Left lung (tissue), 14 donors: ENCODE measurements at places on chromosomes 2 and 18. TPM values are rescaled to one million over a fixed set of nuclear protein-coding genes. Genes with fewer than 3 reads are reported as not detected.

DNA sequence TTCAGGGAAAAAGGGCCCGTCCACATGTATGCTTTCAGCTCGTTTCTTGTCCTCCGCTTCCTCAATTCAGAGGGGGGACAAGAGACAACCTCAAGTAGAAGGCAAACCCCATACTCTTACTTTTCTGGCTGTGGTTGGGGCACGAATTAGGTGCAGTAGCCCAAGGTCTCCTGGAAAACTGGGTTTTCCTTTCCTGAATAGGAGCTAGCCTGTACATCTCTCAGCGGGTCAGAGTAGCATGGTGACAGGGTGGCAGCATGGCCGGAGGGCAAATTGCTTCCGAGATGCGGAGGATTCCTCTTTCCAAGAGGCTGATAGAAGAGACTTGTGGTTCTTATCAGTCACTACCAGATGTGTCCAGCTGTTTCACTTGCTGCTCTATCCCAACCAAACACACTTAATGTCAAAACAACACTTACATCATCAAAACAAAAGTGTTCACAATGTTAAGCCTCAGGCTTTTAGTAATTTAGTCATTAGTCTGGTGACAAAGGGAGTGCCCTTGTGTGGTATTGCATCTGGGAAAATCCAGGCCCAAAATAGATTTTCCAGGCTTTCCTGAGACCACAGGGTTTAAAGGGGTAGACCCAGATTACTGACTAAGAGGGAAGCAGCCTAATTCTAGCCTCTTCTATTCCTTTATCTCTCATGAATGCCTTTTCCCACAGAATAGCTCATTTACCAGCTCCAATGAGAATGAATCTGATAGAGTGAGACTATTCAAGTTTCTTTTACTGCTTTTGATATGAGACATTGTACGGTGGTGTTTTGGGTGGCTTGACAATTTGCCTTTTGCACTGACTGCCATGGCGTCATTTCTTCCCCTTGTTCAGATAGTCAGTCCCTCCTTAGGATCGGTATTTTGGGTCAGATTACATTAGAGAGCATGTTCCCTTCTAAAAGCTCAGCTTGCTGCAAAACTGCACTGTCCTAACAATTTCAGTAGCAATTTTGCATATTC is 162.0 kb downstream of the LTBP1 start:
- H3K4me1 ChIP-seq, result peaks cover 8% of the 10 kb centered on the region
- DNase-seq, result no peak
- H3K36me3 ChIP-seq, result no peaks in the 10 kb centered on the region

- H3K4me3 ChIP-seq, result peak overlapping the region; percentile 88
- no peak for DNase-seq
- no peaks in the 10 kb centered on the region for H3K36me3 ChIP-seq
Measured at GRCh38 chr2:96867756-96868554, 1.9 kb downstream of the SEMA4C start.

DNA sequence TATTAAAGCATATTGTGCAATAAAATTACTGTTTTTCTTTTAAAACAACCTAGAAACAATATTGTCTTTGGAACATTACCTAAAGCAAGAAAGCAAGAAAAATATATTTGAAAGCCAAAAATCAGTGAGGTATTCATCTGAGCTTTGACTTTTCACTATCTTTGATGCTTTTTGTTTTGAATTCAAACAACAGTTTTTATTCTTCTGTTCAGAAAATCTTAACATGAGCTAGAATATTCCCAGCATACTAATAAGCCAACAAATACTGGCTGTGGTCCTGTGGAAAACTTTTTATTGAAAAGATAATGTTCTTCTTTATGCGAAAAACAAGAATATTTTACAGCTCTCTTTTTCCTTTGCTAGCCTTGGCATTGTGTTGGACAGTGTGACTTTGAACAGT is 19.8 kb downstream of the FAM171B start:
- no peaks in the 10 kb centered on the region for H3K36me3 ChIP-seq
- no peak for DNase-seq
- H3K27ac ChIP-seq, result no peak overlapping the region
- no peaks in the 10 kb centered on the region for H3K27me3 ChIP-seq
- no peak overlapping the region for H3K4me3 ChIP-seq

GRCh38 chr2:127154396-127154795 is 47.4 kb upstream of the BIN1 start:
- H3K4me3 ChIP-seq, result no peak overlapping the region
- DNase-seq, result peak; percentile 45
- H3K4me1 ChIP-seq, result peaks cover 2% of the 10 kb centered on the region
- no peaks in the 10 kb centered on the region for H3K36me3 ChIP-seq

DNA sequence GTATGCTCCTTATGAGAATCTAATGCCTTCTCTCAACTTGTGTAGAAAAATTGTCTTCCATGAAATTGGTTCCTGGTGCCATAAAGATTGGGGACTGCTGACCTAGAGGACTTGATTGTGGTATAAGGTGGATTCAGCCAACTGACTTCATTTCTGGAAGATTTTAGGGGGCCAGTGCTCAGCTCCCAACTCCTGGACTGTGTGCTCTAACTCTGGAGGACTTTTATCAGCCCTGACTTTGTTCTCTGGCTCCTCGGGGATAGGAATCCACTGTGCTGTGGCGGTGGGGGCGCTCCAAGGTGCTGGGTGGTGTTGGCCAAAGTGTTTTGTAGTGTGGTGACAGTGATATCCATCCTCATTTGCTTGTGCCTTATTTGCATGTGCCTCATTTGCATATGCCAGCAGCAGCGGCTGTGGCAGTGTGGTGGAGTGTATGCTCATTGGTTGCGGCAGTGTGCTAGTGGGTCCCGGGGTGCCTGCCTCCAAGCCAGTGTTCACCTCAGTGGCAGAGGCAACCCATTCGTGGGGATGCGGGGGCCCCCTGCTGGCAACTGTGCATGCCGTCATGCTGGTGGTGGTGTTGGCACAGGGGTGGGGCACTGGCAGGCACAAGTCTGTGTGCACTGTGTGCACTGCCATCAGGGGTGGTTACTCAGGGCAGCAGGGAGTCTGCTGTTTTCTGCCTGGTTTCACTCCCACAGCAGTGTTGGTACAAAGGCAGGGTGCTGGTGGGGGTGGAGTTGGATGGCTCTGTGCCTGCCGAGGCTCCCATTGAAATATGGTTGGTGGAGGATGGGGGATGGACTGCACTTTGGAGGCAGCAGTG is 19.6 kb downstream of the EHBP1 start:
- no peak overlapping the region for H3K27ac ChIP-seq
- H3K27me3 ChIP-seq, result no peaks in the 10 kb centered on the region
- no peak for DNase-seq
- H3K4me1 ChIP-seq, result no peaks in the 10 kb centered on the region
- no peaks in the 10 kb centered on the region for H3K36me3 ChIP-seq
- no peak overlapping the region for H3K4me3 ChIP-seq

DNA sequence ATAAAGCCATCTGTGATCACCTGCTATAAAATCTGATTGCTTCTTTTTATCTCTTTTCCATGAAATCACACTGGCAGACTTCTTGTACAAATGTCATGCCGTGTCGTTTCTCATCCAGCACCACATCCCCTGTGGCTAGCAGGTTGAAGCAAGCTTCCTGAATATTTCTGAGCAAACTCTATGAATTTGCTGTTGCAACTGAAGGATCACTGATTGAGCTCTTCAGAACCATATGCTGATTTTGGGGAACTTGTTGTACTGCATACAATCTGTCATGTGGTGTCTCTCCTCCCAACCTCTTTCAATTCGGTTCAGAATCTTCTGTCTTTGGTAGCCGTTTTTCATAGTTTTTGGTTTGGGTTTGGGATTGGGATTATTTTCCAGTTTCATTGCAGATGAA is 57.7 kb upstream of the RBMS1 start:
- no peak overlapping the region for H3K4me3 ChIP-seq
- H3K4me1 ChIP-seq, result peaks cover 6% of the 10 kb centered on the region
- no peak for DNase-seq
- no peak overlapping the region for H3K27ac ChIP-seq

DNA sequence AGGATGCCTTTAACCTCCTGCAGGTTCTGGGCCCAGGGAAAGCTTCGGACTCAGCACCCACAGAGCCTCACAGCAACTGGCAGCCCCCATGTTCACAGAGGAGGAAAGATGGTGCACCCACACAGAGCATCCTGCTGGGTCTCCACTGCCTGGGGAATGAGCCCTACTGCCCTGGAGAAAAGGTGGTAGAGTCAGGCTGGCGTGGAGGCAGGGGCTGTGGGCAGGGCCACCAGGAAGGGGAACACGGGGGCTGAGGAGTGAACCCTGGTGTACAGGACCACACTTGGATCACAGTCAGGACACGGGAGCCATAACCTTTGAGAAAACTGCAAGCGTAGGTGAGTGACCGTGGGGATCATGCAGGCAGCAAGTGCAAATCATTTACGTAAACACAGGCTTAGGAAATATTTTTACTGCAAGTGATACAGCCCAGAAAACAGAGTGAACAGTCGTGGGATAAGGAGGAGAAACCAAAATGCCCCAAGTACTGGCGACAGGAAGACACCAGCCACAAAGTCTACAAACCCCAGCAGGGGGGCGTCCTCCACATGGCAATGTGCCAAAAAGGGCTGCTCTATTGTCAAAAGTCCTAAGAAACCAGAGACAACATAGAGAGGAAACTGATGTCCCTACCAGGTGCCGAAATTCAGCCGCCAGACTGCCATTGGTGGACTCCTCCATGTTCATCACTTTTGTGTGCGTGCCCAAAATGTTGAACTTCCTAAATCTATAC is 27.6 kb downstream of the STAT1 start:
- no peaks in the 10 kb centered on the region for H3K27me3 ChIP-seq
- no peak overlapping the region for H3K4me3 ChIP-seq
- no peak overlapping the region for H3K27ac ChIP-seq
- peaks cover 6% of the 10 kb centered on the region for H3K4me1 ChIP-seq
- no peaks in the 10 kb centered on the region for H3K36me3 ChIP-seq

DNA sequence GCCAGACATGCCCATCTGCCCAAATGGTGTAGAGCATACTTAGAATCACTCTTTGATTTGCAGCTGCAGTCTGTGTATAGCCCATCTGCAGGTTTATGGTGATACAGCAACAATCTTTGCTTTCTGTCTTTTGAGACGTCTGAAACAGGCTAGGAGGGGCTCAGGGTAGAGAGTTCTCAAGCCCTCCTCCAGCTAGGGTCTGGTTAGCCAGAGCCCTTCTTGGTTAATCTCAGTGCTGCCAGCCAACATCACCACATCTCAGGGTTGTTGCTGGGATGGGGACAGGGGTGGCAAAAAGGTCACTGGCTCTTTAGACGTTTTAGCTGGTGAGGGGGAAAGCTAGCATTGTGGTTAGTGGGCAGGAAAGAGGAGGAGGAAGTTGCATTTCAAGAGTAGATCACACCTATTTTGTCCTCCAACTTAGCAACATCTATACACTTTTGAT is 136.6 kb upstream of the ACAA2 start:
- H3K4me3 ChIP-seq, result no peak overlapping the region
- no peaks in the 10 kb centered on the region for H3K36me3 ChIP-seq
- H3K4me1 ChIP-seq, result no peaks in the 10 kb centered on the region
- H3K27me3 ChIP-seq, result peaks cover 5% of the 10 kb centered on the region
- DNase-seq, result no peak
- H3K27ac ChIP-seq, result no peak overlapping the region

CCT4 gene
- total RNA-seq, result 124 TPM

FMNL2 gene
- 36.3 TPM for total RNA-seq

ACMSD gene
- not detected for total RNA-seq

NEB gene
- total RNA-seq, result 1.9 TPM

ALPG gene
- total RNA-seq, result not detected

ARHGAP25 gene
- total RNA-seq, result 16.5 TPM

GRCh38 chr18:42976869-42977590 is 138.5 kb downstream of the RIT2 start:
- H3K27ac ChIP-seq, result no peak overlapping the region
- no peaks in the 10 kb centered on the region for H3K4me1 ChIP-seq
- H3K4me3 ChIP-seq, result no peak overlapping the region
- H3K27me3 ChIP-seq, result no peaks in the 10 kb centered on the region

- no peak for DNase-seq
- H3K36me3 ChIP-seq, result no peaks in the 10 kb centered on the region
- H3K4me1 ChIP-seq, result no peaks in the 10 kb centered on the region
- no peak overlapping the region for H3K27ac ChIP-seq
Measured at GRCh38 chr2:37366773-37367172, 22.3 kb downstream of the QPCT start.

C18orf32 gene
- 65.2 TPM for total RNA-seq

DNA sequence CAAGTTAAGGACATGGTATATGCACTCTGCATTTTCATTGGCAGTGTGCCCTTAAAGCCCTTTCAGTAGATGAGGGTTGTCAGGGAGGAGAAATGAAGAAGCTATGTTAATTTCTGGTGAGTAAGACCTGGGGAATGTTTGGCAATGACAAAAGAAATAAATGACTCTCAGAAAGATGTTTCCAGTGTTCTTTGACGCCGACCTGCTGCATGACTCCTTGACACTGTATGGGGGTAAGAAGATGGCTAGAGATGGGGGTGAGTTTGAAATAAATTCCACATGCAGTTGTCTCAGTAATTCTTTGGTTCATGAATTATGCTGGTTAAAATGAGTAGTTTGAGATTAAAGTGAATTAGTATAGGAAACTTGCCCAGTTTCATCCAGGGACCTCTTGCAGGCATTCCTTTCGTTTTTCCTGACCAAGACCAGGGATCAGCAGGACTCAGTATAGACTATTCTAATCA is 5.9 kb downstream of the CCDC121 start:
- no peaks in the 10 kb centered on the region for H3K4me1 ChIP-seq
- H3K27me3 ChIP-seq, result no peaks in the 10 kb centered on the region
- H3K27ac ChIP-seq, result no peak overlapping the region
- DNase-seq, result no peak

GRCh38 chr2:213609570-213610170 is 325.4 kb downstream of the SPAG16 start:
- no peak overlapping the region for H3K4me3 ChIP-seq
- no peaks in the 10 kb centered on the region for H3K27me3 ChIP-seq
- no peak for DNase-seq
- no peaks in the 10 kb centered on the region for H3K4me1 ChIP-seq

DNA sequence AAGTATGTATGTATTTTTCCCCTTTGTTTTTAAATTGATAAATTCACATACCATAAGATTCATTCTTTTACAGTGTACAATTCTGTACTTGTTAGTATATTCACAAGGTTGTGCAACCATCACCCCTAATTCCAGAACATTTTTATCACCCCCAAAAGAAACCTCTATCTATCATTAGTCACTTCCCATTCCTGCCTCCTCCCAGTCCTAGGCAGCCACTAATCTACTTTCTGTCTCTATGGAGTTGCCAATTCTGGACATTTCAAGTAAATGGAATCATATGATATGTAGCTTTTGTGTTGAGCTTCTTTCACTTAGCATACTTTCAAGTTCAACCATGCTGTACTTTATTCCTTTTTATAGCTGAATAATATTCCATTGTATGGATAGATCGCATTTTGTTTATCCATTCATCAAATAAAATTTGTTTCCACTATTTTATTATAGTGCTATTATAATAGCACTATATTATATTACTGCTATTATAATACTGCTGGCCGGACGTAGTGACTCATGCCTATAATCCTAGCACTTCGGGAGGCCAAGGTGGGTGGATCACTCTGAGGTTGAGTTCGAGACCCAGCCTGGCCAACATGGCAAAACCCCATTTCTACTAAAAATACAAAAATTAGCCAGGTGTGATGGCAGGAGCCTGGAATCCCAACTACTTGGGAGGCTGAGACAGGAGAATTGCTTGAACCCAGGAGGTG is 10.9 kb downstream of the STARD7 start:
- no peak overlapping the region for H3K27ac ChIP-seq
- H3K4me3 ChIP-seq, result no peak overlapping the region
- DNase-seq, result no peak
- peaks cover 53% of the 10 kb centered on the region for H3K4me1 ChIP-seq
- H3K36me3 ChIP-seq, result peaks cover 27% of the 10 kb centered on the region
- no peaks in the 10 kb centered on the region for H3K27me3 ChIP-seq
